Cardiac fibroblast (primary cell): ENCODE measurements at places on chromosomes 1 and 21.

- DNase-seq = no peak
These were observed 8.9 kb downstream of the MKNK1 start for GRCh38 chr1:46595127-46595526.

DNA sequence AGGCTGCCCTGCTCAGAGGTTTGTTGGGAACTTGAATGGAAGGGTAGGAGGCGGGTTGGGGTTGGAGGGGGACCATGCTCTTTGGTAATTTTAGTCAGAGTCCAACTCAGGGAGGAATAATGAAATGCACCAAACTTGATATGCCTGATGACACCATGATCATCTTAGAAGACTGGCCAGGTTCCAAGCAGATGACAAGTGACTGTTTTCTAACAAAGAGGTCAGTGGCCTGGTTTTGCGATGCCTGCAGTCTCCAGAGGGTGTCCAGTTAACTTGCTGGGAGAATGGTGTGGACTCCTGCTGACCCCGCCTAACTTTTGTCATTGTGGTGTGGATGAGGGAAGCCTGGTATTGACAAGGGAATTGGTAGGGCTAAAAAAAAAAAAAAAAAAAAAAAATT is 12.4 kb downstream of the VANGL1 start:
- DNase-seq = no peak

GRCh38 chr1:24502709-24503058 is at the start of gene RCAN3:
RCAN3 (plus strand) TSS chr1:24502836; CDS start chr1:24514373, 11,537 bp downstream.
- peak; percentile 75 for DNase-seq

DNA sequence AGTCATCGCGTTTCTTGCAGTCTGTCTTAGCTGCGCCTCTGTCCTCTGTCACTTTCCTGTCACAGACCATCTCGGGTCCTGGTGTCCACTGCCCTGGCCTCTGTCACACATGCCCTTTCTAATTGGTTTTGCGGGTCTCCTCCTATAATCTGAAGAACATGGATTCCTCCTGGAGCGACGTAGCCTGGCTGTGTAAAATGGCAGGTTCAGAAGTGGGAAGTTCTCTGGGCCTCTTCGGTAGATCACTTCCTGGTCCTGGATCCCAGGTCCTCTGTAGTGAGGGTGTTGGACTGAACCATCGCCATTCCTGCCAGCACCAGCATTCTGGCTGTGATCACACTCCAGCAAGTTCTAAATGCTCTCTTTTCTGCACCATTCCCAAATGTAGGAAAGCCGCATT is 857 bp downstream of the FAM3B start:
- no peak for DNase-seq

DNA sequence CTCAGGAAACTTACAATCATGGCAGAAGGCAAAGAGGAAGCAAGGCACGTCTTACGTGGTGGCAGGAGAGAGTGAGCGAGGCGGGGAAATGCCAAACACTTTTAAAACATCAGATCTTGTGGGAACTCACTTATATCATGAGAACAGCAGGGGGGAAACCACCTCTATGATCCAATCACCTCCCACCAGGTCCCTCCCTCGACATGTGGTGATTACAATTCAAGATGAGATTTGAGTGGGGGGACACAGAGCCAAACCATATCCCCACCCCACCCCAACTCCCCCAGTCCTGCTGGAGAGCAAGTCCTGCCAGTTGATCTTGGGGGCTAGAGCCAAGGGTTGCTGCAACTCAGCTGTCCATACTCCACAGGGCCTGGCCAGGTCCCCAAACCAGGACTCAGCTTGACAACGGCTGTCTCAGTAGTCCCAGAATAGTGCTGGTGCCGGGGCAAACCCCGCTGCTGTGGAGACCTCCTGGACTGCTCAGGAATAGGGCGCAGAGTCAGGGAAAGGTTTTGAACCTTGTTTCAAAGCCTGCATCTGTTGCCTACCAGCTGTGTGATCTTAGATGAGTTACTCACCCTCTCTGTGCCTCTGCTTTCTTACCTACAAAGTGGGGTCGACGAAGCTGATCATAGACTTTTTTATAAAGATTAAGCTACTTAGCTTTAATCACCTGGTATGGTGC is 79.5 kb downstream of the STUM start:
- no peak for DNase-seq

DNA sequence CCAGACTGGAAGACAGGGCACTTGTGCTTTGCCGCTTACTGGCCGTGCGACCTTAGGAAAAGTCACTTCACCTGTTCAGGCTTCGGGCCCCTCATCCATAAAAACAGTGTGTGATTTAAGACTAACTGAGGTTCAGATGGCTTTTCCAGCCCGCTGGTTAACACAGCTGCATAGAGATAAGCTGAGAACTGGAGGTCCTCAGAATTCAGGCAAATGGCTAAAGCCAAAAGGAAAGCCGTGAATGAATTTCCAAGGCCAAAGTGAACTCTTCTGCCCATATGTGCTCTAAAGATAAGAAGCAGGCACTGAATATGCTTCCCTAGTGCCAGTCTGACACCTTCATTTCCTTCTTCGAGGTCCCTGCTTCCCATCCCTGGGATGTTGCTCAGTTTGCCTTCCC is 23.5 kb upstream of the SARS1 start:
- no peak for DNase-seq
